ENCODE measurements at places on chromosomes 2 and 18.

- no peak for DNase-seq
Measured at GRCh38 chr18:69157906-69158305, 242.8 kb upstream of the DOK6 start.

DNA sequence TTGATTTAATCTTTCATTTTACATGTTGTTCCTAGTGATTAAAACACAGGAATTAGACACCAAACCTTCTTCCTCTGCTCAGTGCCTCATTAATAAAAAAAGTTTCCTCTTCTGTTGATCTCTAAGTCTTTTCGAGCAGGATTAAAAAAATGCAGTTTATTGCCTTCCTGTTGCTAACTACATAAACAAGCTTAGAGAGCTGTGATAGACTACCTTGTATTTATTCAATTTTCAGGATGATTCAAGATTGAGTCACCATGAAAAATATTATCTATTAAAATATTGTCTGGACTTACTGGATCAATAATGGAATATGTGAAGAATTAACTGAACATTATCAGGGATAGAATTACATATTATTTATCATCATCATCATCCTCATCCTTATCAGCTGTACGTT, 1089.6 kb upstream of the CNTNAP5 start:
- no peak for DNase-seq

DNA sequence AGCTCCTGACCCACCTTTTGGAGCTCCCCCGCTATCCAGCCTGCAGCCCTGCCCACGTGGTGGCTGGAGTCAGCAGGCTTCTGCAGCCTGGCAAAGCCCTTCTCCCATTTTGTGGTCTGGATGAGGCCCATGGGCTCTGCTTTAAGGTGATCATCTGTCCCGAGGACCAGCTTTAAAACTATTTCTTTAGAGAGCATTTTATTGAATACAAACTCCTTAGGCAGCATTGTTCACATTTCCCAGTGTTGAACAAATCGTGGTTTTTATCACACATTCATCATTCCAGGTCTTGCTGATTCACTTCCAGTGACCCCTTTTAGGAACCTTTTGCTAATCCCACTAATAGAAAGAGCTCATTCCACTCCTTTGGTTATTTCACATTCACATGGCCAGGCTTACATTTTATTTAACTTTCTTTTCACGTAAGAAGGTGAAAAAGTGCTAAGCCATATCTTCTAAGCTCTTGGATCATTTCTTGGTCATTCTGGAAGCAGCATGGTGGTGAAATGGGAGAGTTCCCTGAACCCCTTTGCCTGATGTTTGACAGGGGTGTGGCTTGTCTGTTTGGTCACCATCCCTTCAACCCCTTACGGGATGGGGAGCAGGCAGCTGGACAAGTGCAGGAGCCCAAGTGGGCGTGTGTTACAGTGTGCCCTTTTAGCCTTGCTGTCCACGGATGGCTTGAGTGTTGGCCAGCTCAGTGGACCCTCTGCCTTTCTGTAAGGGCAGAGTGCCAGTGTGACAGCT, 80.4 kb upstream of the RAPGEF4 start:
- no peak for DNase-seq

- no peak for DNase-seq
Measured at GRCh38 chr18:35157181-35157580, 83.7 kb upstream of the ZNF397 start.

- DNase-seq, result no peak
Measured at GRCh38 chr2:75679556-75679955, 31.2 kb downstream of the GCFC2 start.

- DNase-seq, result no peak
Measured at GRCh38 chr2:240526521-240526920, 31.3 kb downstream of the ANKMY1 start.

DNA sequence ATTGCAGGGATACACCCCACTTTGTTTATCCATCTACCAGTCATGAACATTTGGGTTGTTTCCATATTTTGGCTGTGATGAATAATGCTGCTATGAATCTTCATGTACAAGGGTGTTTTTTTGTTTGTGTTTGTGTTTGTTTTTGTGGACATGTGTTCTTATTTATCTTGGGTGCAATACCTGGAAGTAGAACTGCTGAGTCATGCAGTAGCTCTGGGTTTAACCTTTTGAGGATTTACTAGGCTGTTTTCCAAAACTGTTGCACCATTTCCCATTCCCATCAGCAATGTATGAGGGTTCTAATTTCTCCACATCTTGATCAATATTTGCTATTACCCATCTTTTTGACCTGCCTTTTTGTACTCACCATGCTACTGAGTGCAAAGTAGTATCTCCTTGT, 140.0 kb upstream of the CYP1B1 start:
- no peak for DNase-seq

DNA sequence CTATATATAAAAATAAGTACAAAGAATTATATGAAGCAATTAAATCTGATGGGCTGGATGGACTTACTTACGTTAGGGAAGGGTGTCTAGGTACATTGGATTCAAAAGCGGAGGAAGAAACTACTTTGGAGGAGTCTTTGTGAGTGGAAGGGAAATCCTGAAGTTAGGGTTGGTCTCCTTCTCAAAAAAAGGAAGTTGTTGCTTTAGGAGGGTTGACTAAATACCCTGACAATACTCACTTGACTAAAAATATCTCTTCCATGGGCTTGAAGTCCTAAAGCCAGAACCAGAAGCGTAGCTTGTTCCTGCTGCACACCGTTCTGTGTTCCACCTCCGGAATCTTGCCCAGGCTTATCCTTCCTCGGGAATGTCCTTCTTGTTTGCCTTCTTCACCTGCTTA, 143.3 kb upstream of the ZEB2 start:
- no peak for DNase-seq

GRCh38 chr2:154855138-154855537, 156.6 kb downstream of the KCNJ3 start:
- DNase-seq, result no peak

- DNase-seq, result no peak
Measured at GRCh38 chr2:3025984-3026383, 351.6 kb downstream of the EIPR1 start.

DNA sequence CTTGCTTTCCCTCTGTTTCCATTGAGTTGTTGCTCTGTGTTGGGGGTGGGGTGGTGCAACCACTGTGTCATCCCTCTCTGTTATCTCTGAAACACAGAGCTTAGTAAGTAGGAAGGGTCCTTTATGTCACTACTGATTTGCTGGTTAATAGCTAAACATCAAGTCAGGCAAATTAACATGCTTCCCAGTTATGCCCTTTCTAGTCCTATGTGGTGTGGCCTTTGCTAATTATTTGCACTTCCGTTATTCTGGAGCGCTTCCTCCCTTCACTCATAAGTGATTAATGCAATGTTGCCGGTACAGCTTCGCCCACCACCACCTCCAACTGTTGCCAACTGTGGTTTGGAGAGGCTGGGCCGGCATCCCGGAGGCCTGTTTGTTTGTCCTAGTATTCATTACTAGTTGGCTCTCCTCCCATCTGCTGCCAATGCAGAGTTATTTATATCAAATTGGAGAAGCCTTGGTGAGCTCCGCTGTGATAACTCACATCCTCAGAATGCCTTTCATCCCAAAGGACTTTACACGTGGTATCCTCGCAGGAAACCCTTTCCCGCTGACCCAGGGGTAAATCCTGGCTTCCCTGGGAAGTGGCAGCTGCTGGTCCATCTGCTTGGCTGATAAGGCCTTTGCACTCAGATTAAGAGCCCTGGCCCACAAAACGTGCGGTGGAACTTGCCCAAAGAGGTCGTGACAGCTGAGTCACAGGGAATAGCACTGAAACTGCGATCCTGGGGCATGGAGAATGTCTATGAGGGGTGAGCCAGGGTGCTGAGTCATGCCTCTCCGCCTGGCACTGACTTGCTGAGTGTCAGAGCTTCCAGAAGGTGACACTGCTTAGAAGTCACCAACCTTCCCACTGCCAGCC, 72.0 kb upstream of the ZCCHC2 start:
- DNase-seq, result peak; percentile 80

- DNase-seq, result no peak
Measured at GRCh38 chr2:176514805-176515500, 245.7 kb downstream of the MTX2 start.

GRCh38 chr2:20476950-20477349, 30.1 kb downstream of the RHOB start:
- no peak for DNase-seq

DNA sequence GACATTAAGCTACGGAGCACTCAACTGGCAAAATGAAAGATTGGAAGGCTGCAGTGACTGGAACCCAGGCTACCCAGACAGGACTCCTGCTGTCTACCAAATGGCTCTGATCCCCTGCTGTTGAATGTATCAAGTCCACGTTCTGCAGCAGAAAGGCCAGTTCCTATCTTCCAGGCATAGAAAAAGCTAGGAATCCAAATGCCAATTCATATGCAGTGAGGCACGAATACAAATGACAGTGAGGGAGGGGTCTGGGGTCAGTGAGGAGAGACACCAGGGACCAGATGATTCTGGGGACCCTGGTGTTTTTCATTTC, 5.3 kb downstream of the NRP2 start:
- DNase-seq, result no peak

- DNase-seq, result no peak
Measured at GRCh38 chr2:121877366-121877765, 121.9 kb downstream of the TSN start.

DNA sequence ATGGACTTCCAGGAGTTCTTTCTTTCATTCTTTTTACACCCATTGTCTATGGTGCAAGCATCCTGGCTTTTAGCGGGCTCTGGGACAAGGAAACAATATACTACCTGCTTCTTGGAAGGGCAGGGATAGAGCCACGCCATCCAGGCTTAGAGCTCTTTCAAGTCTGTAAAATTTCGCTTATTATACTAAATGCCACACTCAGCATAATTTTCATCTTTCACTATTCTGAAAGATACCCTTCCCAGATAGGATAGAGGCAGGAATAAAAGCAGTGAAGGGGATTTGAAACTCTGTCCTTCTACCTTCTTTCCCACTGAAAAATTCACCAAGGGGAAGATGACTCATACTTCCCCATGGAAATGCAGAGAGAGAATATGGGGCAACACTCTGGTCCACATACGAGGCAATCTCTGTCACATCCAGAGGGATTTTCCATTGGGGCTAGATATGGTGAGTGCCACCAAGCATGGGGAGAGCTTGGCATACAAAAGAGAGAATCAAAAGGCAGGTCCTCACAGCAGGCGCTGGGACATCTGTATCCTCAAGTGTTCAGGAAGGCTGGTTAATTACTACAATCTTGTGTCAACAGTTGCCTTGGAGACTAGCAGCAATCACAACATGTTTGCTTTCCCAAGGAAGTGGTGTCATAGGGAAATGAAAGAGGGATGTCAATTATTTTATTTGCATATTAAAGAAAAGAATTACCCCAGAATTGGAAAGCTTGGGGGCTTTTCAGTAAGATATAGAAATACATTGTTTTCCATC, 127.6 kb downstream of the TDRD15 start:
- DNase-seq, result no peak

DNA sequence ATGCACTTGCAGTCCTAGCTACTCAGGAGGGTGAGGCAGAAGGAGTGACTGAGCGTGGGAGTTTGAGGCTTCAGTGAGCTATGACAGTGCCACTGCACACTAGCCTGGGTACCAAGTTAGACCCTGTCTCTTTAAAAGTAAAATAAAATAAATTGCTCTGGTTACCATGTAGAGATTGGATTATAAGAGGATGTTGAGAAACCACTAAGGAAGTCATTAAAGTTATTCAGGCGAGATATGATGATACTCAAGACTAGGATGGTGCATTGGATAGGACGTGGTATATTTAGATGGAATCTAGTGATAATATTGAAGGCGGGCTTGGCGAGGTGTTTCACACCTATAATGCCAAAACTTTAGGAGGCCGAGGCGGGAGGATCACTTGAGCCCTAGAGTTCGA, 50.6 kb downstream of the BMPR2 start:
- DNase-seq, result no peak

- no peak for DNase-seq
Measured at GRCh38 chr2:124708661-124709060, 683.6 kb downstream of the CNTNAP5 start.

DNA sequence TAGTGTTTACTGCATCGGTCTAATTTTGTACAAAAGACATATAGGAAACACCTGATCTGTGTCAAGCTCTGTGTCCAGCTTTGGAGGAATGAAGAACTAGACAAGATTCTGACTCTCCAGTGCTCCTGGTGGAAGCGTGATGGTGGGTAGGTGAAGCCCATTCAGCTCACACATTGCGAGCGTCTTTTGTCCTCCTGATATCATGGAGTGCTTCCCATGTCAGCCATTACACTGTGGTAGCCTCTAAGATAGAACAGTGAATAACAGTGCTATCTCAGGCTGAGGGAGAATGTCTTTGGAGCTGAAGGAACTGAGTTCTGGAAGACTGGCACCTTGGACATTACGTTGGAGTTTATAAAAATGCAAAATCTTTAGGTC, 350.2 kb downstream of the CYRIA start:
- no peak for DNase-seq

GRCh38 chr2:223457301-223457700, 144.9 kb downstream of the SCG2 start:
- DNase-seq, result peak; percentile 17

- no peak for DNase-seq
Measured at GRCh38 chr2:168594778-168595177, 138.7 kb downstream of the CERS6 start.

GRCh38 chr2:12169721-12170120, 423.3 kb downstream of the LPIN1 start:
- peak; percentile 29 for DNase-seq

- DNase-seq, result no peak
Measured at GRCh38 chr18:43141208-43141607, 25.7 kb upstream of the RIT2 start.

DNA sequence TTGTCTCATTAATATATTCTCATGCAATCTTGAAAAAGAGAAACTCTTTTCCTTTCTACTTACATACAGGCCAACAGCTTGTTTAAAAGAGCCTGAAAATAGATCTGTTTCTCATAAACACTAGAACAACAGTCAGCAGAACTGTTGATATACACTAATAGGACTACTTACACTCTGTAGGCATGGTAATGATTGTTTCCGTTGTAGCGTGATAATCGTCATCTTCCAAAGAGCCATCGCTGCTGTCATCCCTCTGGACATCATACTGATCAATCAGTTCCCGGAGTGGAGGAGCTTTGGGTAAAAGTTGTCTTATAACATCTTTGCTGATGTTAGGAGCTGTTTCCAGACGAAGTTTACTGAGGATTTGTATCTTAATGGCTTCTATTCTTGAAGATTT, 476 bp downstream of the MSTN start:
- no peak for DNase-seq

- DNase-seq, result no peak
Measured at GRCh38 chr2:212015588-212015987, 523.0 kb downstream of the ERBB4 start.

- no peak for DNase-seq
Measured at GRCh38 chr2:71006955-71007799, 12.5 kb upstream of the TEX261 start.

GRCh38 chr2:86785456-86785855, 5.3 kb downstream of the CD8A start:
- no peak for DNase-seq

Data from SW480 (cell line).